ENCODE measurements at places on chromosomes 2 and 18.
A peak's percentile ranks its signal among the peaks of the same experiment; 100 is the strongest.

GRCh38 chr18:8865934-8866333 is 160.6 kb downstream of the MTCL1 start:
- DNase-seq = no peak

GRCh38 chr2:10478916-10479315 is 30.8 kb upstream of the ODC1 start:
- DNase-seq = no peak

GRCh38 chr2:192419786-192420185 is 225.1 kb upstream of the TMEFF2 start:
- no peak for DNase-seq

- DNase-seq = no peak
Measured at GRCh38 chr2:65364986-65365733, 67.2 kb downstream of the SPRED2 start.

- DNase-seq = no peak
Measured at GRCh38 chr2:140199312-140199711, 1419.1 kb upstream of the NXPH2 start.

DNA sequence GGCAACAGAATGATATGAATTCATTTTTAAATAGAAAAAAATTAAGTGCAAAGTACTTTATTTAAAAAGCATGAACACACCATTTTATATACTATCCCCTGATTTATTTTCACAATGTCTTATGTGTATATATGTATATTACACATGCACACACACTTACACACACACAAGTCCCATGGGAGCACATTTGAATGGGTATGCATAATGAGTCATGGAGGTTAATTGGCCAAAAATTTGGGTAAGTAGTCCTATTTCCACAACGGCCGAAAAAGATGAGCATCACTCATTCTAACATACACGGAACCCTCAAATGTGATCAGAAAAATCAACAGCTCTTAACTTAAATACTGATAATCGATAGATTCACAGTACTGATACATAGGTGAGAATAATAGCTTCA is 97.4 kb upstream of the NABP1 start:
- DNase-seq = no peak

DNA sequence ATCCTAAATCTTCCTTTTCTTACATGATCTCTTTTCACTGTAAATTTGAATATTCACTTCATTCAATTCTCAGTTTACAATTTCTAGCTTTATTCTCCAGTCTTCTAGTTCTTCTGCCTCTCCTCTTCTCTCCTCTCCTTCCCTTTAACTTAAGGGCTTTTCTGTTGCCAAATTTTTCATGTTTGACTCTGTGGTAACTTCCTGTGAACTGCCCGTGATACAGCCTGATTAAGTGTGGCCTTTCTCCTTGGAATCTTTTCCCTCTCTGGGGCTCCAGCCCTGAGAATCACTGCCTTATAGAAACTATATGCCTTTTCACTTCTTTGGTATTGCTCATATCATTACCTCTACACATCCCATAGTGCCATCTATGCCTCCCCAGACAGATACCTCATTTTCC is 1923.8 kb upstream of the CELF4 start:
- no peak for DNase-seq

GRCh38 chr2:98907966-98908905 is 27.8 kb downstream of the CRACDL start:
- no peak for DNase-seq

GRCh38 chr2:216082805-216083204 is 1.1 kb downstream of the TMEM169 start:
- no peak for DNase-seq

- DNase-seq = no peak
Measured at GRCh38 chr18:49345931-49346696, 114.3 kb downstream of the DYM start.

DNA sequence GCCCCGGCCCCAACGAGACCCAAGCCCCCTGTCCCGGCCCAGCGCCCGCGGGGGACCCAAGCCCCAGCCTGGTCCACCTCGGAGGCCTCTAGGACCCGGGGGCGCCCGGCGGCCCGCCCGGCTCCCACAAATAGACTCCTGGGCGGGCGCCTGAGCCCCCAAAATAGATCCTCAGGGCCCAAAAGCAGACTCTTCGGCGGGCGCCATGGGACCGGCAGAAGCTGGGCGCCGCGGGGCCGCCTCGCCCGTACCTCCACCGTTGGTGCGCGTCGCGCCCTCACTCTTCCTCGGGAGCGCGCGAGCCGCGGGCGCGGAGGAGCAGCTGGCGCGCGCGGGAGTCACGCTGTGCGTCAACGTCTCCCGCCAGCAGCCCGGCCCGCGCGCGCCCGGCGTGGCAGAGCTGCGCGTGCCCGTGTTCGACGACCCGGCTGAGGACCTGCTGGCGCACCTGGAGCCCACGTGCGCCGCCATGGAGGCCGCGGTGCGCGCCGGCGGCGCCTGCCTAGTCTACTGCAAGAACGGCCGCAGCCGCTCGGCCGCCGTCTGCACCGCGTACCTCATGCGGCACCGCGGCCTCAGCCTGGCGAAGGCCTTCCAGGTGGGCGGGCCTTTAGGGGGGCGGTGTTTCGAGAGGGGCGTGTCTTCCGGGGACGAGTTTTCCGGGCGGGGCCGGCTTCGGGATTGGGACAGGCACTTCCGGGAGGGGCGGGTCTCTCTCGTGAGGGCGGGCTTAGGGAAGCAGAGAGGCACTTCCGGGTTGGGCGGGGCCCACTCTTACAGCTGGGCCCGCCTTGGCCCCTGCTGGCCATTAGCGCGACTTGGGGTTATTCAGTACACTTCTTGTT is 545 bp downstream of the DUSP28 start:
- DNase-seq = peak; percentile 100

- DNase-seq = no peak
Measured at GRCh38 chr2:198456418-198456817, 652.0 kb downstream of the PLCL1 start.

DNA sequence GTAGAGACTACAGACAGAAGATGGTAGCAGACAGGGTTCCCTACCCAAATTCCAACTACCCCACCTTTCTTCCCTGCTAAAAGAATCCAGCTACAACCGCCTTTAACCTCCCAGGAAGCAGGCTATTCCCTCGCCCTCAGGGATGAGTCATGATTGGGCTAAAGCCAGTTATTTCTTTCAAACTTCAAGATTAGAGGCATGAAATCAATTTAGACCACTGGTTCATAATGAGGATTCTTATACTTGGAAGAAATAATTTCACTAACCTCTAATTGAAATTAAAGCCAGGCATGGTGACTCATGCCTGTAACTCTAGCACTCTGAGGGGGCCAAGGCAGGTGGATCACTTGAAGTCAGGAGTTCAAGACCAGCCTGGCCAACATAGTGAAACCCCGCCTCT is 20.0 kb downstream of the TRIP12 start:
- DNase-seq = no peak

DNA sequence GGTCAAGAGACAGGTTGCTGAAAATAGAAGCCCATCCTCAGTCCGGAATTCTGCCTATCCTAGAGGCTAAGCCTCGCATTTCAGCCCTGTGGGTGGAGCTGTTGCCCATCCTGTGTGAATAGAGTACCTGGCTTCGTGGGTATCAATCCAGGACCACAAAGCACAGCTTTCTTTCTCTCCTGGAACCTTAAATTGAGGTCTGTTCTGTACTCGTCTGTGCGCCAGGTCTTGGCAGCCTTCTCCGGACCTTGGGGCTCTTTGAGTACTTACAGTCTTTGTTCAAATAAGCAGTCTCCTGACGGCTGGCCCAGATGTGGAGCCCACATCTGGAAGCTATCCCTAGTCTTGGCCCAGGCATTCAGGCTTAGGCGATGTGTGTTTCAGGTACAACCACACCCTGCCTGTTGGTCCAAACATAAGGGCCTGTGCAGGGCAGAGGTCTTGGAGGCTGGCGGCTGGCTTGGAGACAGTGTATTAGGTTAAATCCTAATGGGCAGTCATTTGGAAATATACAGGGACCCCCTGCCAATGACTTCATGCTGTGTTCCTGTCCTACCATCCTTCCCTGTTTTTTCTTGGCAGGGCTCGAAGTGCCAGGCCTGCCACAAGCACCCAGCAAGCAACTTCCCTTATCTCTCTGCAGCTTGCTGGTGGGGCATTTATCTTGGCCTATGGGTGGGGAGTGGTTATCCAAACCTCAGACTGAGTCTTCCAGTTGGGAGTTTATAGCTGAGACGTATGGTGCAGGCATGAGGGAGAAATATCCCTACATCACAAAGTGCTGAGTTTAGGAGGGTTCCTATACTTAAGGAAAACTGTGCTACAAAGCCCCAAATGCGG is 294.1 kb downstream of the BCL2 start:
- no peak for DNase-seq

DNA sequence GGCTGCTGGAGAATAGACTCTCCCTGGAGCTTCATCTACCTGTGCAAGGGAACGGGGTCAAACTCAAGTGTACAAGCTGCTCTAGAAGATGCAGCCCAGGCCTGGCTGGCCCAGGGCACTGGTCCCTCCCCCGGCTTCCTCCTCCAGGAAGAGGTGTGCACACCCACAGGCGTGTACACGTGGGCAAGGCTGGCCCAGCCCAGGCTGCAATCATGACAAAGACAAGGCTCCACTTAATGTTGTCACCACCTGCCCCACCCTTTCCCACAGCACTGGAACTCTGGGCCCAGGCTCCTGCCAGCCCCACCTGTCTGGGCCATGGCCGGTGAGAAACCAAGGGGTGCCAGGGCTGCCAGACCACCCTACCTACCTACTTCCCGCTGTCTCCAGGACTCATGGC is 29.6 kb upstream of the ALPP start:
- no peak for DNase-seq

DNA sequence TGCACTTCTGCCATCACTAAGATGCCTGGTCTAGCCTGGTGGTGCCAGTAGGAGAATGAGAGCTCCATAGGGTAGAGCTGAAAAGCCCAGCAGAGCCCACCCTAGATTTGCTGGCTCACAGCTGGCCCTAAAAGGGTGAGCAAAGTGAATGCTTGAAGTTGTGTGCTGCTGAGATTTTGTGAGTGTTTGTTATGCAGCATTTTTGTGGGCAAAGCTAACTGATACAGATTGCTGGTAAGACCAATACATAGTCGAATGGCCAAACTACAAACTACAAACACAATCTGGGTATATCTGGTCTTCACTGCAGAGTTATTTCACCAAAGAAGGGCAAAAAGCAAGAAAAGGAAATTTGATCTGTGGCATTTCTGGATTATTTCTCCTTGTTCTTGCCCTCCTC is 7.1 kb upstream of the AGAP1 start:
- DNase-seq = no peak

DNA sequence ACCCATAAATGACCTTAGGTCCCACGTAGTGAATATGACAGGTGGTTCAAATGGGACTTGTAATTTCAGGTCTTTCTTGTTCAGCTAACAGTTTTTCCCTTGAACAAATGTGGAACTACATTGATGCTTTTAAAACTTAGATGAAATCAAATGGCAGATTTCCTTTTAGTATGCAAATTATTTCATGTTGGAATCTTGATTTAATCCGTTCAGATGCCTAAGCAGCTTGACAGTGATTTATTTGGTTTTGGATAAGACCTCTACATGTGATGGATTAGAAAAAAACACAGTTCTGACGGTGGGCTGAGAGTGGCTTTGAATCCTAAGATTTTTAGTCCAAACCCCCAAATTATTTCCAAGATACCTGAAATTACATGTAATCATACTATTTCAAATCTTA is 16.9 kb downstream of the SCYGR4 start:
- no peak for DNase-seq

DNA sequence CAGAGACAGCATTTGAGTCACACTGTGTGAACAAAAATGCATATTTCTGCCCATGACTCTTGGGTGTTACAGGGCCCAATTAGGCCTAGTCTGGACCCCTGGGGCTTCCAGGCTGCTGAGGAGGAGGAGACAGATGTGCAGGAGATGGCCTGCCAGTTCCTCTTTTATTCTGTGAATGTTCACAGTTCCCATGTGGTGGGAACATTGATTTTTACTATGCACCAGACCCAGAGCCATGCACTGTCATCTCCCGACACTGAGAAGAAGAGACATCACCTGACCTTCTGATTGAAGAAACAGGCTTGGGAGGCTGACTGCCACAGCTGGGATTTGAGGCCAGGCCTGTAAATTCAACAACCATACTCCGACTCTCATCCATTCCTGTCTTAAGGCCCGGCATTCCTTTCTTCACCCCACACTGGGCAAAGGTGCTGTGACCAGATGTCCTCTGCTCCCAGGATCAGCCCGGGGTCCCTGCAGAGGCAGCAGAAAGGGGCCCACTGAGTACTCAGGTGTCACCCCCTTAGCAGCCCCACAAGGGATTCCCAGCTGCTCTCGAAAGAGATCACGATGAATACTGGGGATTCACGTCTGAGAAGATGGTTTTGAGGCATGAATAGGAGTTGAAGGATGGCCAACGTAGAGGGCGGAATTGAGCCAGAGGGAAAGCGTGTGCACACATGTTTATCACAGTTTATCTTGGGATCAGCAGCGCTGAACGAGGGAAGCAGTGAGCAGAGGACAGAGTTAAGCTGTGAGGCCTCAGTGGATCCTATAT is 3.6 kb upstream of the TFCP2L1 start:
- no peak for DNase-seq

- no peak for DNase-seq
Measured at GRCh38 chr2:45177870-45178269, 168.6 kb upstream of the SIX2 start.

- DNase-seq = no peak
Measured at GRCh38 chr2:55176094-55176415, 56.0 kb downstream of the CLHC1 start.

DNA sequence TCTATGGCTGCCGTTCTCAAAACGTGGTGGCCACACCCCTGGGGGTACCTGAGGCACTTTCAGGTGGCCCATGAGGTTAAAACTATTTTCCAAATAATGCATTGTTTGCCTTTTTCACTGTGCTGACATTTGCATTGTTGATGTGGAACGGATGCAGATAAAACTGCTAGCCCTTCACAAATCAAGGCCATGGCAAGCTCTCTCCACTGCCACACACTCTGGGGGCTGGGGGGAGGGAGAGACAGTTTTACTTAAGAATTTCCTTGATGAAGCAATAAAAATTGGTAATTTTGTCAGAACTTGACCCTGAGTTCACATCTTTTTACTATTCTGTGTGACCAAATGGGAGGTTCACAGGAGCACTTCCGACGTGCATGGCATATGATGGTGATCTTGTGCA is 22.0 kb upstream of the TGIF1 start:
- DNase-seq = no peak
